NCI-H1048 (cell line): ENCODE measurements at places on chromosomes 2 and 18.

DNA sequence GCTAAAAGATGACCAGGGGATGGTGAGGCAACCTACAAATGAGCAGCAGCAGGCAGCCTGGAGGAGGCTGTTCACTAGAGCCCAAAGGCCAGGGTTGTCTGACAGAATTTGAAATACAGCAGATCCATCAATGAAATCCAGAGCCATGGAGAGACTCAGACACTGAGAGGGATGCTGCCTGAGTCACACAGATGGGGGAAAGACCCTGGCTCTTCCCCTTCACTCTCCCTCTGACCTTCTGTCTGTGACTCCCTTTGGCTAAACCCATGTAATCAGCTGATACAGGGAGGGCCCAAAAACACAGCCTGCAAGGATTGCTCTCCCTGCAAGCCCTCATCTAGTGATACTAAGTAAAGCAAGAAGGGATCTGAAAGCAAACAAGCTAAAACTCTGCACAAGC is 166.5 kb upstream of the SPOPL start:
- no peak for DNase-seq

GRCh38 chr2:30503007-30503694 is 56.1 kb downstream of the LCLAT1 start:
- DNase-seq = no peak

- no peak for DNase-seq
Measured at GRCh38 chr2:192218970-192219369, 24.2 kb upstream of the TMEFF2 start.

- DNase-seq = no peak
Measured at GRCh38 chr2:28158791-28159190, 233.9 kb upstream of the FOSL2 start.

DNA sequence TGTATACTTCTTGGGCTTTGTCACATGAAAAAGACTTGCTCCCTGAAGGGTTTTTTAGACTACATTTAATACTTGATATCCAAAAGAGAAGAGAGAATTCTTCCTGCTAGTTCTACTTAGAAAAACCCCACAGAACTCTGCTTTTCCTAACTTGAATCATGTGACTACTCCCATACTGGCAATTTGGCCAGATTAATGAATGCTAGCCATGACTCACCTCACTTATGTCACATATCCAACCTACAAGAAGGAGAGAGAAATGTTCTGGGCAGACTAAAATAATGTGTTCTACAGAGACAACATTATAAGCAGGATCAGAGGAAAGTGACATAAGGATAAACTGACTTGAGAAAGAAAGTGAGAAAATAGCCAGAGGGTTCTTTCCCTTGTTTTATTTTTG is 249.3 kb upstream of the GULP1 start:
- DNase-seq = no peak

GRCh38 chr18:56962322-56962721 is 184.6 kb upstream of the BOD1L2 start:
- no peak for DNase-seq

- no peak for DNase-seq
Measured at GRCh38 chr2:45361666-45362065, 249.4 kb downstream of the SRBD1 start.
